ENCODE measurements at places on chromosomes 2 and 18.

DNA sequence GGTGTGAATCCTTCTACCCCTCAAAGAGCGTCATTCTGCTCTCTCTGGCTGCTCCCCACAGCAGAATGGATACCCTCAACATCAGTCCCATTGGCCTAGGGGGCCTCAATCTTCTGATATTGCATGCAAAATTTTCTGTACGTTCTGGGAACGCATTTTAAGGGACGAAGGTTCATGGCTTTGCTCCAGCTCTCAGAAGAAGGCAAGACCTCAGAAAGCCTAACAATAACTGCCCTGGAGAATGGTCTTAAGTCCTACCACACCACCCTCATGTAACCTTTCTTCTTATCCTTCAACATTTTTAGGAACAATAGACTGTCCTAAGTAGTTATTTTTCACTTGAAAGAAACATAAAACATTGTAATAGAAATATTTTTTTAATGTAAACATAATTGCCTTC, 212.6 kb downstream of the PRKCE start:
- DNase-seq: no peak

DNA sequence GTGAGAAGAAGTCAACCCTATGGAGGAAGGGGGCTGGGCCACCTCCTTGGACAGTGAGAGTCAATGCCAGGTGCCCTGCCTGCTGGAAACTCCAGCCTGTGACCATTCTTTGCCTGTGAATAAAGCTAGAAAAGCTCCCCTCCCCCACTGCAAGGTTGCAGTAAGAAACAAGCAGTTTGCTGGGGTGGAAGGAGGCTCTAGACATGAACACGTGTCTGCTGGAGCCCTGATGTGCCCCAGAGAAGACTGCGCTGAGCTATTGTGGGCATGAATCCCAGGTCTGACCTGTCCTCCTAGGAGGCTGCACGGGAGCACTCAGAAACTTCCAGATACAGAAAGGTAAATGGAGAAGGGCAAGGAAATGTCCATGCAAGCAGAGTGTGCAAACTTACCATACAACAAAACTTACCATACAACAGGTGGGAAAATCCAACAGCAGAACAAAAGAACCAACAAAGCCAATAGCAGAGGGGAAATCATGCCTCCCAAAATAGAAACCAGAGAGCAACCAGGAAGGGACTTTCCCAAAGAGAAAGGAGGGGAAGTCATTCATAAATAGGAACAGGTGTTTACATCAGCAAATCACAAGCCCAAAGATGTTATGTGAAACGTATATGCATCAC, 278.7 kb downstream of the BCL2 start:
- no peak for DNase-seq

GRCh38 chr2:31413025-31413424, 1.5 kb downstream of the XDH start:
- DNase-seq: no peak

GRCh38 chr2:217249121-217250012, 389.5 kb upstream of the TNP1 start:
- no peak for DNase-seq

DNA sequence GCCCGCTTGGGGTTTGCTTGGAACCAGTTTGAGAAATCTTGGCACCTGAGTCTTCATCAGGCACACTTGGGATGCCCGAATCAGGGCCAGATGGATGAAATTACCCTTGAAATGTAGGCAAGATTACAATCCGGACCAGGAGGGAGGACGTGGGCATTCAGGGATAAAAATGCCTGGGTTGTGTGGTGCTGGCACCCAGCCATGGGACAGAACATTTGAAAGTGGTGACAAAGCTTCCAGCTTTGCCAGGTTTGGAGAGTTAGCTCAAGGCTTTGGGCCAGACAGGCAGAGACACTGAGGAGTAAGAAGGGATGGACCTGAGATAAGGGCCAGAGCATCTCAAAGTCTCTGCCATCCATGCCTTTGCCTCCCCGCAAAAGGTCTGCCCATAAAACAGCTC, 182.2 kb downstream of the TTC32 start:
- no peak for DNase-seq

GRCh38 chr2:177584030-177584692, 191.6 kb downstream of the AGPS start:
- DNase-seq: no peak

- DNase-seq: no peak
Observed at GRCh38 chr2:229267080-229267479, 4.0 kb downstream of the PID1 start.

GRCh38 chr18:35971661-35972196, 750 bp upstream of the RMP24 start:
- peak; percentile 43 for DNase-seq

DNA sequence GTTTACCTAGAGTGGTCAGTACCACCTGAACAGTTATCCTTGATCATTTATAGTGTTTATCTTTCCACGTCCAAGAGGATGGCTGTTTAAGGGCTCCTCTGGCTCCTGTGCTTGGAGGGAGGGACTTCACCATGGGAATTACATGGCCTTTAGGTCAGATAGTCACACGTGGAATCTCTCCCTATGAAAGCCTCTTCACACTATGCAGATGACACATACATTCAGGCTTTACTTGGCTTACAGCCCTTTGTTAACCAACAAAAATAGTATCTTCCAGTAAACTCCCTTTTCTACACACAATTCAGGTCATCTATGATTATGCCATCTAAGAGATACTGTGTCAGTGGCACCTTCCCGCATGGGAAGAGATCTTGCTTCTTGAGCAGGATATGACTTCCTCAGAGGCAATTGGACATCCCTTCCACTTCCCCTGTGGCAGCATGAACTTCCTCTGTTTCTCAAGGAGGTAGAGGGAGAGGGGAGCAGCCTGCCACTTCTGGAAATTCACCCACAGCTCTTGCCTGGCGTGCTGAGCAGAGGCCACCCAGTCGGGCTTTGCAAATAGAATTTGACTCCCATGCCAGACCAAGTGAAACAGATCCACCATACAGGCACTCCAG, 53.5 kb downstream of the COLEC12 start:
- no peak for DNase-seq

DNA sequence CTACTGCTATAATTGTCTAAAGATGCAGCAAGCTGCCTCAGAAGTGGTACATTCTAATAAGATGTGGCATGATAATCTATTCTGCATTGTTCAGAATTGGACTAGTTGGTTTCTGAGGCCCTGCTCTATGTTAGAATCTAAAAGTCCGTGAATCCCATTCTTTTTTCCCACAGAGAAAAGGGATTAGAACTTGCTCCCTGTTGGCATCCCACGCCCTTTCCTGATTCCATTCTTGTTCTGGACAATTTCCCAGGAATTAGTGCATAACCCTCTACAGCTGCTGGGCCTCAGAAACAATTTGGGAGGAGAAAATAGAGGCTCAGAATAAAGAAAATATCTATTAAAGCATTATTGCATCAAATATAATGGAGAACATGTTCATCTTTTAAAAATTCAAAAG, 282.7 kb downstream of the NRXN1 start:
- no peak for DNase-seq

DNA sequence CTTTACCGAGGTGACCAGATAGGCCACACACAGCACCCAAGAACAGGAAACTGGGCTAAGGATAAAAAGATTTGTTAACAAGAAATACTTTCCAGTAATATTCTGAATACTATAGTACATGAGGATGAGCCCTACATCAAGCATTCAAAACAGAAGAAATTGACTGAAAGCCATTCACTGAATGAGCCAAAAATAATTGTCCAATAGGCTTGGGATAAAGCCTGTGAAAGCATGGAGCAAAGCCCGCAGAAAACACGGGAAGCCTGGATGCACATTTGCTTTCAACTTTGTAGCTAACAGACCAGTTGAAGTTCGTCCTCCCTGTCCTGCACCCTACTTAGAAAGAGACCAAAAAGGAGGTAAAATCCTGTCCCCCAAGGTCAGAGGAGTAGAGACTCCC, 56.3 kb downstream of the DIPK1C start:
- DNase-seq: no peak

- DNase-seq: peak; percentile 68
Observed at GRCh38 chr18:48615566-48616401, 77.0 kb downstream of the CTIF start.

GRCh38 chr2:202064171-202064880, 8.7 kb upstream of the KIAA2012 start:
- no peak for DNase-seq

DNA sequence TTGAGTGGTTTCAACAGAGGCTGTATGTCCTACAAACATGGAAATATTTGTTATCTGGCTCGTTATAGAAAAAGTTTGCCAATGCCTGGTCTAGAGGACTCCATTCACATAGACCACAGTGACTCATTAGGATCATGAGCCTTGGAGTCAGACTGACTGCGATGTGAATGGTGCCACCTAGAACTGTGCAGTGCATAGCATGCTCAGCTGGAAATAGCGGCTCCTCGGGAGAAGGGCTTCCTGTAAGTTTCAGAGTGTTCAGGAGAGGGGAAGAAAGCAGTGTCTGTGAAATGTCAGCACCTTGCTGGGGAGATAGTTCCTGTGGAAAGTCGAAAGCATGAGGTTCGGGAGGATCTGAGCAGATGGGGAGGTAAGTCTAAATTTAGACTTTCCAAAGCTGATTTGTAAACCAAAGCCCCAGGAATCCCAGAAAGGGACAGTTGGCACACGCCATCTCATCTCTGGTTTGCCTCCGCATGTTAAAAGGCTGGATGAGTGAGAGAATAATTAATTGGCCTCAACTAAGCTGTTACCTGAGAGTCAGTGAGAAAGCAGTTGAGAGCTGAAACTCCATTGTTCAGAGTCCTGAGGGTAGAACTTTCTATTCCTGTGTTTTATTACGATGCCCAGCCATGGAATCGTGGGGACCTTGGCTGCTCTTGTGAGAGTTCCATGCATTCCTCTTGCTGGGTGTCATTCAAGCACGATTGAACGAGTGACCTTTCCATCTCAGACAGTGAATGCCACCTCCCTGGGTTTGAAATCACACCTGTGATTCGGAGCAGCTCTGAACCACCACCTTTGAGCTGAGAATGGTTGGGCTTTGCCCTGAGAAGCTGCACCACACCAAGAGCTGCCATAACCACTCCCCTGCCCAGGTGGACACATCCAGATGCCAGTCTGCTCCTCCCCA, 99.5 kb downstream of the MAPK4 start:
- no peak for DNase-seq

GRCh38 chr18:5237083-5237722, 40.1 kb upstream of the AKAIN1 start:
- DNase-seq: peak; percentile 75

DNA sequence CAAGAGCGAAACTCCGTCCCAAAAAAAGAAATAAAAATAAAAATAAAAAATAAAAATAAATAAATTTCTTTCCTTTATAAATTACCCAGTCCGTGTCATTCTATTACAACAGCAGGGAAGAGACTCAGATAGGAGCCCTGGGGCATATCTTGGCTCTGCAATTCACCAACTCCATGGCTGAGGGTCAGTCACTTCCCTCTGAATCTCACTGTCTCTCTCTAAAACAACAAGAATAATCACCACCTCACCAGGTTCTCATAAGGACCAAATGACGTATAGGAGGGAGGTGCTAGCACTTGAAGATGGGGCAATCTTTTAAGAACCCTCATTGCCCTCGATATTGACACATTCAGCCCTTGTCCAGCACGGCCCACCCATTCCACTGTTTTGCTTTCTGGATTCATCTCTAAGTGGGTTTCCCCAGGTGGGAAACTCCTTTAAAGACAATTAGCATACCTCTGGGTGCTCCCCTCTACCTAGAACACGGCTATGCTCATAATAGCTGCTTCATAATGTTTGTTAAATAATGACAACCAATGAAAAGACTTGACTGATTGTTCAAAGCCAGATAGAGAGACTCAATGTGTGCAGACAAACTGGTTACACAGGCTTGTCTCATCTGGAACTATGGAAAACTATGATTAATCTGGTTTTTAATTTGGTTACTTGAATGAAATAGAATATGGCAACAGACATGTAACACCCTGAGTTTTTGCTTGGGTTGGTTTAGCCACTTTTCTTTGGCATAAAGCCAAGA, 15.1 kb downstream of the MYCN start:
- peak; percentile 100 for DNase-seq

- DNase-seq: no peak
Observed at GRCh38 chr2:189685540-189686229, 11.2 kb downstream of the ANKAR start.

DNA sequence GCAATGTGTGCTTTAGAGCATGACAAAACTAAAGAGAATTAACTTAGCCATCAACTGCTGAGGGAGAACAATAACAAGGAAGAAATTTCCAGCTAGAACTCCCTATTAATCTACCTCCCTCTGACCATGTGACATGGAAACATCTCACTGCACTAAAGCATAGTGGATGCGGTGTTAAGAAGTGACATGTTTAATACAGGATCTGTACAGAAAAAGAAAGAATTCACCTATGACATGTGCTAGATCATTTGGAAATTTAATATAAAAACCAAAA, 202.3 kb upstream of the KLHL14 start:
- DNase-seq: no peak

- DNase-seq: peak; percentile 37
Observed at GRCh38 chr2:98445177-98445682, 572 bp downstream of the INPP4A start.

DNA sequence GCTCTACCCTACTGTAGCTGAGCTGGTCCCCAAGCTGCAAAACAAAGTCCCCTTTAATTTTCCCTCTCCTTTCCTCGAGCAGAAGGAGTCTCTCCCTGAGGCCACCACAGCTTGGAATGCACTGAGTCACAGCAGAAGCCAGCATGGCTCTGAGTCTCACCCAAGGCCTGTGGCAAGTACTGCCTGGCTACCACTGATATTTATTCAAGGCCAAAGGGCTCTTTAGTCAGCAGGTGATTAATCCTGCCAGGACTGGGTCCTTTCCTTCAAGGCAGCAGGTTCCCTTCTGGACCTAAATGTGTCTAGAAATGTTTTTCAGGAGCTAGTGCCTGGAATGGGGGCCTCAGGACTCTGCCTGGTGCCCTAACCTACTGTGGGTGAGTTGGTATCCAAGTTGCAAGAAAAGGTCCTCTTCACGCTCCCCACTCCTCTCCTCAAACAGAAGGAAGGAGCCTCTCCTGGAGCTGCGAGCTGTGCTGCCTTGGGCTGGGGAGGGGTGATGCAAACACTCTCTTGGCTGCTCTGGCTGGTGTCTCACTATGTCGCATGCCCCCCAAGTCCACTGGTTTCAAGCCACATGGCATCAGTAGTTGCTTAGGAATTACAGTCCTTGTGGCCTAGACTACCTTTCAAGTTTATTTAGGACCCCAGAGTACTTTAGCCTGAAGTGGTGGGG, 53.4 kb downstream of the CD28 start:
- no peak for DNase-seq

DNA sequence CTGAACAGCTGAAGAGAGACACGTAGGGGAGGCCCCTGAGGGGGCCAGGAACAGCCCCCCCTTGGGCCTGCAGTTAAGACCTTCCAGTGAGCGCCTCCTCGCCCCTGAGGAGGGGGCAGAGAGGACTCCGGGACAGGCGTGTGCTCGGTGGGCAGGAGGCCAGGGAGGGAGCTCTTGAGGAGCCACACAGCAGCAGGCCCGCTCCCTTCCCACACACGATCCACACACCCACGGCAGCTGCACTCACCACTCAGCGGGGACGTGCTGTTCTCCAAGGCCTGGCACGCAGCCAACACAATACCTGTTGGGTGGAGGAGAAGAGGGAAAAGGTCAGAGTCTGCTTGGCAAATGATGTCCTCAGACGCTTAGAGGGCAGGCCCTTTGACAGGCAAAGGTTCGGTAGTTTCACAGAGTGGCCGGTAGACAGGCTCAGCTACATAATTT, 39.0 kb downstream of the TGFA start:
- DNase-seq: peak; percentile 55

GRCh38 chr18:61921621-61922235, 28.9 kb upstream of the RNF152 start:
- no peak for DNase-seq

- no peak for DNase-seq
Observed at GRCh38 chr2:216653093-216653799, 20.0 kb downstream of the IGFBP2 start.

- no peak for DNase-seq
Observed at GRCh38 chr2:178401994-178402437, 49.0 kb downstream of the PRKRA start.
